ENCODE measurements at places on chromosomes 7 and 10.

DNA sequence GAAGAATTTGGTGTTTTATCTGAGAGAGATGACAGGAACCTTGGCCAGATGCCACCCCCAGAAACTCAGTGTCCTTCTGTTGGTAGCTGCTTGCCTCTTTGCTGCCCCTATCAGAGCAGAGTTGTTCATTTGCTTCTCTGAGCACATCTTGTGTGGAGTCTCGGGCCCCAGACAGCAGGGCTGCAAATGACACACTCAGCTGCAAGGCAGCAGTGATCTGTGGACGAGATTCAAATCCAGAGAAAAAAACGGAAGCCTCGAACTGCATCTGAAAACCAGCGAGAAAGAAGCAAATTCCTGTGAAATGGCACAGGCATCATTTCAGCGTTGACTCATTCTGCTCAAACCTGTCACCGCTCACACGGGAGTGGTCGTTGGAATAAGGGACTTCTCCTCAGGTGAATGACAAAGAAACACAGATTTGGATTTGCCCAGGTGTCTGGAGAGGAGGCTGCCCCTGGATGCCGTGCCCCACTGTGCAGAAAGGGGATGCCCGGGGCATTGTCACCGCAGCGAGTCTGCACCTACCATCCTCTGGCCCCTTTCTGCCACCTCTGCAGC, 144.7 kb downstream of the PFKFB3 start:
- DNase-seq: peak; percentile 45

- DNase-seq: no peak
Measured at GRCh38 chr7:156026603-156027002, 214.3 kb upstream of the SHH start.

- no peak for DNase-seq
Measured at GRCh38 chr10:34816085-34816496, 995 bp upstream of the PARD3 start.

- DNase-seq: no peak
Measured at GRCh38 chr7:128904381-128905197, 5.9 kb downstream of the KCP start.

DNA sequence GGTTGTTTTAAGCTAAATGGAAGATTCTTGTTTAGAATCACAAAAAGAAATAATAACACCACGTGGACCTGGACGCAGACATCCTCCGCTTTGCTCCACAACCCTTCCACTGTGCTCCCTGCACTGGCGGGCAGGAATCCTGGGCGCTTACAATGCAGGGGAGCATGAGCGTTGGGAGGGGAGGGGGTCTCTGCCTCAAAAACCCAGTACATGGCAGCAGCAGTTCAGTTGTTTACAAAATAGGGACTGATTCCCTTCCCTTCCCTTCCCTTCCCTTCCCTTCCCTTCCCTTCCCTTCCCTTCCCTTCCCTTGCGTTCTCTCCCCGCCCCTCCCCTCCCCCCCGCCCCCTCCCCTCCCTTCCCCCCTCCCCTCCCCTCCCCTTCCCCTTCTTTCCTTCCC, 169.6 kb upstream of the ITGB1 start:
- no peak for DNase-seq

DNA sequence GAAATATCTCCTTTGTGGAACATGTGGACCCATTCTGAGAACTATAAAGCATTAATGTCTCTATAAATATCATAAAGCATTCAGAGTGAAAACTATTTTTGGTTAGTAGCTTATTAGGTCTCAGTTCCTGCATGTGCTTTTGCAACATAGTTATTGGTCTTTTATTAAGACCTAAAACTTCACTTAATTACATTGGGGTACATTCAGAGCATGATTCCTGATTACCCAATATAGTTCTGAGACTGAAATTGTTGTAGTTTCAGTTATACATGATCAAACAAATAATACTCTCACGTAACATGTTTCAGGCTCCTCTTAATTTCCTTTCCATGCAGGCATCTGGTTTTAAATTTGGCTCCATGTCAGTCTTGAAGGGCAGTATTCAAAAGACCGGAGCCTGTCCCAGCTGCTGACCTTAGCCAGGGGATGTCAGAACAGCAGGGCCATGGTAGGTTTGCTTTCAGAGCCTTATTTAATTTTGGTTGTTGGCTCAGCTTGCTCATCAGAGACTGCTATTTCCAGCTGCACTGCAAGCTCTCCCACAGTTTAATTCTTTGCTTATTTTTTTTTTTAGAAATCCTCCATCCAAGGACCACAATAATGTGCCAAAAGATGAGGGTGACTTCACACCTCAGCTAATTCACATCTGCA, 447.8 kb upstream of the FZD8 start:
- no peak for DNase-seq

DNA sequence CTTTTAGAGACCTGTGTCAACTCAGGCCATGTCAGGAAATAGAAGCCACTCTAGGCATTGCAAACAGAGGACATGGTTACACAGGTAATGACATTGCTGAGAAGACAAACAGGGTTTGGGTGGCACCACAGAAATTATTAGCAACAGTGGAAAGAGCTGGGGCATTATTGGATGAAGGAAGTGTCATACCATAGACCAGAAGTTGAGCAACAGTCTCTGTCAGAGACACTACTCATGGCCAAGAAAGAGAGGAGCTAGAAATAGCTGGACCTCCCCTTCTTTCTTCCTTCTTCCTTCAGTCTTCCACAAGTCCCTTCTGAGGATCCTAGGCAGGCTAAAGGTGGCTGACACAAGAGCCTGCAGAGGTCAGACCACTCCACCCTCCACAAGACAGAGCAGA, 4.2 kb upstream of the LIPA start:
- no peak for DNase-seq

- DNase-seq: no peak
Measured at GRCh38 chr7:14858410-14858809, 44.1 kb downstream of the DGKB start.

GRCh38 chr10:48193556-48193955, 80.9 kb downstream of the FRMPD2 start:
- DNase-seq: no peak

- DNase-seq: no peak
Measured at GRCh38 chr7:128171-129080, 63.9 kb upstream of the FAM20C start.

GRCh38 chr7:90625562-90625961, 29.4 kb downstream of the CDK14 start:
- DNase-seq: no peak

- no peak for DNase-seq
Measured at GRCh38 chr10:89327803-89328441, at the start of gene IFIT3. Gene IFIT3 (plus strand): TSS chr10:89327997. CDS start chr10:89328074, 77 bp downstream.

- no peak for DNase-seq
Measured at GRCh38 chr10:95508730-95509129, 52.4 kb downstream of the SORBS1 start.

DNA sequence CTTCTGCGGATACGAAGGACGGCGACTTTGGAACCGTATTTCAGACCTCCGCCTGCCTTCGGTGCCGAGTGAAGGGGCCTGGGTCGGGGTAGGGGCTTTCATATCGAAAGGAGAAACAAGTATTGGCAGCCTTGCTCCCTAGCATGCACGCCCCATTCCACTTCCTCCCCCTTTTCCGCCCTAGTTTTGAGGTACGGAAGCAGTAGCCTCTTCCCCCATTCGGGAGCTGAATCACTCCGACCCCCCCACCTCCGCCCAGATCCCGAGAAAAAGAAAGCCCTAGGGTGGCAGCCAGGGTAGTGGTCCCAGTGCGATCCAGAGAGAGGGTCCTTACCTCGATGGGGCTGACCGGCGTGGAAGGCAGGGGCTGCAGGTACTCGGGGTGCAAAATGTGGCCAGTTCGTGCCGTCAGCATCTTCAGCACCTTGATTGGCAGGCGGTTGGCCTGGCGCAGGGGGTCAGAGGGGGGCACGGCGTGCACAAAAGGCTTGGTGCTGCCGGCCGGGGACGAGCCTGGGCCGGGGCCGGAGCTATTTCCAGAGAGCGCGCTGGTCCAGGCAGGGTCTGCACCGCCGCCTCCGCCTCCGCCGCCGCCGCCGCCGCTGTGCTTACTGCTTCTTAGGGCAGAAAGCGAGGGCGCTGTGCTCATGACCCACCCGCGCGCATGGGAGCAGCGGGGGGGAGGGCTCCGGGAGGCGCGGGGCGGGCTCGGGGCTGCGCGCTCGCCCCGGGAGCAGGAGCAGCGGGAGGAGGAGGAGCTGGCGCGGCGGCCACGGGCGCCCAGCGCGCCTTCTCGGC, 594 bp downstream of the ZNF503 start:
- no peak for DNase-seq

- DNase-seq: no peak
Measured at GRCh38 chr7:51129527-51130472, 186.8 kb downstream of the COBL start.

- DNase-seq: no peak
Measured at GRCh38 chr10:63470928-63471327, 5.2 kb upstream of the JMJD1C start.

DNA sequence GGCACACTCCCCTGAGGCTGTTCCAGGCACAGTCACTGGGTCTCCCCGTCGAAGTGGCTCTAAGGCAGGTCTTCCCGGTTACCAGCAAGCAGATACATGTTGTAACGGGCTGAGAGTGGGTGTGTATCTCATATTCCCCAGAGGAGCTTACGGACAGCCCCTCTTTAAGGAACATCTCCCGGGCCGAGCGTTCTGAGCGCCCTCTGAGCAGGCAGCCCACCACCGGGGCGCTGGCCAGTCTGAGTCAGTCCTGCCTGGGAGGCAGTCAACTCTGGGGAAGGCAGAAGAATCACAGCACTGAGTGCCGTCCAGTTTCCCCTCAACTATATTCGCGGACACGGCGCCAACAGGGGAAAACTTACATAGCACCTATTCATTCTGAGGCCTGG, 117.4 kb downstream of the LHPP start:
- DNase-seq: no peak

GRCh38 chr7:123715198-123715597, 33.6 kb downstream of the WASL start:
- DNase-seq: no peak

- no peak for DNase-seq
Measured at GRCh38 chr7:104961821-104962220, 52.2 kb upstream of the KMT2E start.

- no peak for DNase-seq
Measured at GRCh38 chr7:66419210-66419609, 209.5 kb upstream of the KCTD7 start.

DNA sequence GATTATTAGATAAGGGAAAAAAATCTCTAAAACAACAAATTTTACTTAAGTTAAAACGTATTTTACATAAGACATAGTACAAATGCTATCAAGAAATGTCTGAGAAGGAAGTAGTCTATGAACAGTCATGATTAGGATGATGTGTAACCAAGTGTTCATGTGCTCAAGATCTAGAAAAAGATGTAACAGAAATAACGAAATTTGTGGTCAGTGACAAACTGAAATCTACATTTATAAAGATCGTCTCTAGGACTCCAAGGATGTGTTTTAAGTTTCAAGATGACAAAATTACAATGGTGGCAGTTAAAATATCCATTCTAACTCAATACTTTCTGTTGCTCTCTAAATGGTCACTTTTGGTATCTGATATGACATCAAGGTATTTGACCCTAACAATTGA, 17.2 kb downstream of the PPP3CB start:
- no peak for DNase-seq

DNA sequence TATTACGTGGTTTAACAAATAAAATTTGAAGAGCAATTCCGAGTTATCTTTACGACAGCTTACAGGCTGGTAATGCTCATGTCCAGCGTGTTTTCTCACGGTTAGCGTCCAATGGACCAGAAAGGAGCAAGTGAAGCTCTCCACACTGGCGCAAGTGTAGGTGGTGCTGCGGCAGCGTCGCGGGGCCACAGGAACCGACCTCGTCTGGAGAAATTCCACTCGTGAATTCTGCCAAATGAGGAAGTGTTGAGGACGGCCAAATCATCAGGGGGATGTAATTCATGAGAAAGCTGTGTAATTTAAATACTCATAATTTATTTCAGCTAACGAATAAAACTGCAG, 350 bp upstream of the ZNF37A start:
- DNase-seq: no peak

GRCh38 chr7:149686011-149686410, 87.4 kb downstream of the ZNF467 start:
- DNase-seq: no peak

GRCh38 chr7:111975346-111975745, 230.9 kb downstream of the DOCK4 start:
- DNase-seq: no peak

DNA sequence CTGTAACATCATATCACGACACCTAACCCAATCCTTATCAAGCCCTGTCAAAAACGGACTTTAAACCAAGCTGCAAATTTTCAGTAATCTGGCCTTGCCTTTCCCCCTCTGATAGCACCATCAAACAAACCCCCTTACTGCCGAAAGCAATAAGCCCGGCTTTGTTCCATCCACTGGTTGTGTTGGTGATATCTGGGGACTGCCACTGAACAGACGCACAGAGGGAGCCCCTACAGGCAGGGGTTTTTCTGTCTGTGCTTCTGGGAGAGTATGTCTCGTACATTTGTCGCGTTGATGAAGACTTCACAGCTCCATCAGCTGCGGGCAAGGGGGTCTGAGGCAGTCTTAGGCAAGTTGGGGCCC, 550 bp upstream of the PLAU start:
- DNase-seq: no peak

- no peak for DNase-seq
Measured at GRCh38 chr7:77258014-77258413, 58.4 kb upstream of the FGL2 start.

DNA sequence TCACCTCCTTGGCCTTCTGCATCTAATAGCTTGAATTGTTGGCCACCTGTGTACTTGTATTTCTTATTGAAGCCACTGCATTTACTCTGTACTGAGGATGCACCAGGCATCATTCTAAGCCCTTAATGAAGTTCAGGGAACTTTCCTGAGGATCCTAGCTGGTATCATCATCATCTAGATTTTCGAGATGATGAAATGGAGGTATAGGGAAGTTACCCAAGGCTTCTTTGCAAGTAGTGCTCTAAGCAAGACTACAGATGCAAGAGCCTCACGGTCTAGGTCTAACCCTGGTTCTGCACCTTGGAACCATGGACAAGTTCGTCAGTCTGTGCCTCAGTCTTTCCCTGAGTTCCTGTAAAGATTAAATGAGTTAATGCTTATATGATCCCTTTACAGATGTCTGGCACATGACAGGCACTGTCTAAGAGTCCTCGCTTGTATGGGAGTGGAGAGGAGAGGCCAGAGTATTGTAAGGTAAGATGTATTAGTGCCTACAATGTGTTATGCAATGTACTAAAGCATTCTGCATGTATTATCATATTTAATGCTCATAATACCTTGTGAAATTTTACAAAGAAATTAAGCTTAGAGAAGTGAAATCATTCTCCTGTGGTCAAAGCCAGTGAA, 145.1 kb downstream of the KCNMA1 start:
- no peak for DNase-seq
